ENCODE measurements at places on chromosomes 6 and 20.
A peak's percentile ranks its signal among the peaks of the same experiment; 100 is the strongest.

DNA sequence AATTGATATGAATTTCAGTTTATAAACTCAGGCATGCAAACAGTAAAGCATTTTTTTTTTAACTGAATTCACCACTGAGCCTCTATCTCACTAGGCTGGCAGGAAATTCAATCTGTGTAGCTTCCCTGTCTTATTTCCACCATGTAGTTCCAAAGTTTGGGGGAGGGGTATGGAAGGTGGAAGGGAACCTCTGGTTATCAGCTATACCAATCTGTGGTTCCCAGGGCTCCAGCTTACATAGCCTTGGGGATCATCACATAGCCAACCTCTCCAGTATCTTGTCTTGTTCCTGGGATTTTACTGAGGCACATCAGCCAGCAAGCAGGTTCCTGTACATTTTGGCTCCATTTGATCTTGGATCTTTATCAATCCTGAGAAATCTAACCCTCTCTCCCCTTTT lies 15.6 kb downstream of the RAD21L1 start:
- DNase-seq = no peak

- DNase-seq = no peak
These were observed 681 bp downstream of the DIDO1 start for GRCh38 chr20:62925420-62926228.

- DNase-seq = no peak
These were observed 341.6 kb downstream of the QKI start for GRCh38 chr6:163756079-163756478.

- no peak for DNase-seq
These were observed 33.6 kb downstream of the TRAM2 start for GRCh38 chr6:52543262-52543661.

GRCh38 chr6:168396561-168396960 lies 44.4 kb upstream of the SMOC2 start:
- no peak for DNase-seq

- DNase-seq = no peak
These were observed 16.3 kb downstream of the GTSF1L start for GRCh38 chr20:43710370-43711044.

DNA sequence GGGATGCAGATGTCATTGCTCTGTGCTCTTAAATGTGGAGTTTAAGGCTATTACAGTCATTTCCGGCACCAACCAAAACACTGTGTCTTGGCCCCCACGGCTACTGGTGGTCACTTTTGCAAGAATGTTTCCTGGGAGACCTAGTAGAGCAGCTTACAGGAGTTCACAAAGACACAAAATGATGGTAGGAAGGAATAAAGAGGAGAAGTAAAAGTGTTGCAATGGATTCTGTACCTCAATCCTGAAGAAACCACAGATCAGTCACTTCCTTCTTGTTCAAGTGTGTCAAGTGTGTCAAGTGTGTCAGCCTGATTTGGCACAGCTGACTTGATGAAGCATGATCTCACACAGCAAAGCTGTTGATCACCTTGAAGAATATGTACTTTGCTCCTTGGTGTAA lies 344.0 kb downstream of the PLCB1 start:
- DNase-seq = no peak

- no peak for DNase-seq
These were observed 169.7 kb upstream of the TFAP2D start for GRCh38 chr6:50543666-50544065.

DNA sequence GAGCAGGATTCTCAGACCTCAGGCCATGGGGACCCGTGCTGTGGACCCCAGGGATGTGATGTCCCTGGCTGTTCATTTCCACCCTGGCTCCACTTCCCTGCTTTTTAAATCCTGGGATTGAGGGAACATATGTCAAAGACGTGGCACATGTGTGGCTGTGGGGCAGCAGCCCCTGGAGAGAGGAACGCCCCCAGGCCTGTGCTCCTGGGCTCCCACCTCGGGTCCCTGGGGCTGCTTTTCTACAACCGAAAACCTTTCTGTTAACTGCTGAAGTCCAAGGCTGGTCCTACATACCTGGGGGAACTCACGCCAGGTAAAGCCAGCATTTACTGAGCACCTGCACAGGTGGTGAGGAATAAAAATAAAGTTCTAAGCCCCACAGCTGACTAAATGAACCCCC lies 102.3 kb upstream of the FRMD1 start:
- DNase-seq = no peak

DNA sequence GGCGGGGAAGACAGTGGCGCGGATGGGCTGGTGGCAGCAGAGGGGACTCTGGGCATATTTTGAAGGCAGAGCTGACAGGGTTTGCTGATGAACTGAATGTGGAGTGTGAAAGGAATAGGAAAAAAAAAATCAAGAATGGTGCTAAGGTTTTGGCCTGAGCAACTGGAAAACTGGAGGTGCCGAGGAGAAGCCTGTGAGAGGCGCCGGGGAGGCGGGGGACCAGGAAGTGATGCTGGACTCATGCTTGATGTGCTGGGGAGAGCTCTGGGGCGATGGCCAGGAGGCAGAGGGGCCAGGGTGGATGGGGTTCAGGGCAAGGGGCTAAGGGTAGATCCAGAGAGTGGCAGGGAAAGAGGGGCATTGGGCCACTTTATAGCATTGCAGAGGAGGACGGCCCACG lies 55.8 kb downstream of the SULF2 start:
- DNase-seq = no peak

GRCh38 chr6:154613137-154613676 lies 102.7 kb upstream of the CNKSR3 start:
- DNase-seq = peak; percentile 7

DNA sequence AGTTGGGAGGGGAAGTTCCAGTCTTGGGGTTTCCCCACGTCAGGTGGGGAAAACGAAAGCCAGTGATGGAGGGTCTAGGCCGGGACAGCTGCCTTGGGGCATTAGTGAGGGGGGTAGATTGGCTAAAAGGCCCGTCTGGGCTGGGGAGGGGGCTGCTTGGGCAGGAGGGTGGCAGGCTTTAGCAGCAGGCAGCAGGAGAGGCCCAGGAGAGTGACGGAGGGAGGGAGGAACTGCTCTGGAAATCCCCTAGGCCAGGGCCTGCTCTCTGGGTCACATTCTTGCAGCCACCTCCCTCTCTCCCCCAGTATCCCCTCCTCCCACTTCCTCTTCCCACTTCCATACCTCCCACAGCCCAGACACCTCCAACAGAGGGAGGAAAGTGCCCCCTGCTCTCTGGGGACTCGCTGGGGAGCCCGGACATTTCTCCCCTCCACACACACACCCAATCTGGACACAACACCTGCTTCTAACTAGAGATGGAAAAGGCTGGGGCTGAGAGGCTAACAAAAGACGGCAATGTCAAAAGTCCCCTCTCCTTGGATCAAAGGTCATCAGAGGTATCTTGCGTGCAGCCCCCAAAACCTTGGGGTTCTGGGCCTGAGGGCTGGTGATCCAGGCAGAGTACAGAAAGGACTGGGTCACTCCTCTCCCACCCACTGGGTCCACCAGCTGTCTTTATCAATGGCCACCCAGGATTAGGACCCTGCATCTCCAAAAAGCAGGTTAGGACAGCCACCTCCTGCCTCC lies 1.8 kb downstream of the NFKBIE start:
- DNase-seq = no peak

DNA sequence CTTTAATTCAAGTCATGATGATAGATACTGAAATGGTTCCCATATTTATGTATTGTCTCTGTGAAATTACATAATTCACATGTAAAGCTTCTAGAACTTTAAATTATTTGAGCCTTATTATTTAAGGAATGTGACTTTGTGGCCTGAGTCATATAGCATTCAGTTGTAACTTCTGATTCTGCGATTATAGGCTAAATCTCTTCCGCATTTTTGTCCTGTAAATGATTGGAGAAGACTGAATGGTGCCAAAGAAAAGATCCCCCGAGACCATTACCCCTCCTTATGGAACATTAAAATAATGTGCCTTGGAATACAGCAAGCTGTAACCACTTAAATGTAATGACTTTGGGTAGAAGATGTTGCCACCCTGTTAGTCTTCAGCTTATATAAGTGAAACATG lies 63.3 kb upstream of the MAP7 start:
- DNase-seq = no peak

- no peak for DNase-seq
These were observed 12.2 kb downstream of the NFKBIL1 start for GRCh38 chr6:31559606-31559957.

GRCh38 chr6:111441678-111442243 lies 41.3 kb downstream of the REV3L start:
- no peak for DNase-seq

GRCh38 chr6:26088344-26088743 lies 1.1 kb downstream of the HFE start:
- DNase-seq = no peak

DNA sequence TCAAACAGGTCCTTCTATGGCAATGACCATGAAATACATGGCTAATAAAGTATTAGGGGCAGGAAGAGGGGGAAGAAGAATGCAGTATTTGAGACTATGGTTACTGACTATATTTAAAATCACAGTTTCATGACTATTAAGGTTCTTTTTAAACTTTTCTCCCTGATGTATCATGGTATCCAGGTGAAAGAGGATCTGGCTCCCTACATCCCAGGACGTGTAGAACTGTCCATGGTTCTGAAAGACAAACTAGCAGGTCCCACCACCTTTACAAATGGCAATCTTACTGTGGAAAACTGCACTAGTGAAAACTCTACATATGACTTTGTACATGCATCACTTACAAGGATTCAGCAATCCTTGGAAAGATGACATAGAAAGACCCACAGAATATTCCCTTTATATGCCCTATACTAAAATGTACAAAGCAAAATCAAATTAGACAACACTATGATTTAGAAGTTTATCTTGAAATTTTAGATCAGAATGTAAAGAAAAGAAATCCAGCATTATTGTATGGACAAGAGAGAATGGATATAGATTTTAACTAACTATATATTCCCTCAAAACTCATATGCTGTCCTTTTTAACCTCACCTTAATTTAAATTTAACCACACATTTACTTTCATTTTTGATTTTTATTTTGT lies 33.5 kb downstream of the RPP21 start:
- no peak for DNase-seq

- no peak for DNase-seq
These were observed 1138.9 kb upstream of the ADGRB3 start for GRCh38 chr6:67496191-67496590.

DNA sequence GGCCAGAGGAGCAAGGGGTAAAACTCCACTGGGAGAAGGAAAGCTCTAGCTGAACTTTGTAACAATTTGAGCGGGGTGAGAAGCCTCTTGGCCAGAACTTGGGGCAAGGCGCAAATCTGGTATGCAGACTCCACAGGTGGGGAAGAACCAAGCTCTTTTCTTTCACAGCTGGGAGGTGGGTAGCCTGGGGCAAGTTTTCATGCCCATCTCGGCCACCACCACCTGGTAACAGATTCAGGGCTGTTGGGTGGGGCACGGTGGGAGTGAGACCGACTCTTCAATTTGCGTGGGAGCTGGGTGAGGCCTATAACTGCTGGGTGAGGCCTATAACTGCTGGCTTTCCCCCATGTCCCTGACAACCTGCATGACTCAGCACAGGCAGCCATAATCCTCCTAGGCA lies 37.5 kb downstream of the SDHAF4 start:
- no peak for DNase-seq

- DNase-seq = no peak
These were observed 24.7 kb downstream of the CNKSR3 start for GRCh38 chr6:154485815-154486214.

GRCh38 chr6:4565301-4566250 lies 210.6 kb upstream of the CDYL start:
- DNase-seq = no peak

- DNase-seq = no peak
These were observed 350.0 kb downstream of the CD83 start for GRCh38 chr6:14467591-14467990.

GRCh38 chr6:56652994-56653393 lies 10.3 kb upstream of the DST start:
- DNase-seq = peak; percentile 88

GRCh38 chr6:131949909-131950766 lies 1.0 kb downstream of the CCN2 start:
- no peak for DNase-seq

- no peak for DNase-seq
These were observed 51.5 kb downstream of the TRERF1 start for GRCh38 chr6:42400061-42400760.

DNA sequence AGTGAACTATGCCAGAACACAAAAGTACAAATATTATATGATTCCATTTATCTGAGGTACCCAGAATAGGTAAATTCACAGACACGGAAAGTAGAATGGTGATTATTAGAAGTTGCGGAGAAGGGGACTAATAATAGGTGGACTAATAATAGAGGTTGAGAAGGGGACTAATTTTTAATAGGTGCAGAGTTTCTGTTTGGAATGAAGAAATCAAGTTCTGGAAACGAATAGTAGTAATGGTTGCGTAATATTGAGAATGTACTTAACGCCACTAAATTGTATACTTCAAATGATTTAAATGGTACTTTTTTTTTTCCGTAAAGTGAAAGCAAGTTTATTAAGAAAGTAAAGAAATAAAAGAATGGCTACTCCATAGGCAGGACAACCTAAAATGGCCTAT lies 33.2 kb downstream of the B4GALT5 start:
- no peak for DNase-seq

DNA sequence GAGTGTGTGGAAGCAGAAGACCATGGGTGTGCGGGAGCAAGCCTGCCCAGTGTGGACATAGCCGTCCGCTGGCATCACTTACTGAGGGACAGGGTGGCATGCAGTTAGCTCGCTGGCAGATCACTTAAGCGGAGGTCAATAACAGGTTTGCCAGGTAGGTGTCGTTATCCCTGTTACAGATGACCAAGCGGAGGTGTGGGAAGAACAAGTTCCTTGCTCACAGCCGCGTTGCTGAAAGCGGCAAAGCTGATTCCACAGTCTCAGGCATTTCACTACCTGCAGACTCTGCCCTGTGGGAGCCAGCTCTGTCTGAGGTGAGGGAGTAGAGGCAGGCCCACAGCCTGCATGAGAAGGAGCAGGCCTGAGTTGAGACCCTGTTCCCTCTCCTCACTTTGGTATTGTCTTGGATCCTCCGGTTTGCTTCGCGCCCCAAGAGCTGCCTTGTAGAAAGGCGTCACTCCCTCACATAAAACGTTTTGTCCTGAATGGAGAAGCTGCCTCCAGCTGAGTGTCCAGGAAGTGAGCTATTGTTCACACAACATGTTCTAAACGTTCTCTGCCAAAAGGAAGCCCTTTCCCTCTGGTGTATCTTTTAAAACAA lies 96.9 kb downstream of the TCP11 start:
- peak; percentile 28 for DNase-seq

Data from PC-9 (cell line).